Gastroesophageal sphincter (tissue), 4 donors: ENCODE measurements at places on chromosomes 3 and 15.

- H3K4me1 ChIP-seq, result no peaks in the 10 kb centered on the region
- no peak overlapping the region for H3K27ac ChIP-seq
- ATAC-seq, result no peak
- H3K4me3 ChIP-seq, result no peak overlapping the region
These were observed 11.2 kb downstream of the TMC3 start for GRCh38 chr15:81362790-81363189.

- H3K27me3 ChIP-seq, result no peaks in the 10 kb centered on the region
- no peak overlapping the region for H3K27ac ChIP-seq
- no peak overlapping the region for H3K4me3 ChIP-seq
- no peak for ATAC-seq
- H3K36me3 ChIP-seq, result no peaks in the 10 kb centered on the region
These were observed 30.8 kb upstream of the MINAR1 start for GRCh38 chr15:79401301-79401700.

- peaks cover 10% of the 10 kb centered on the region for H3K4me1 ChIP-seq
- peak overlapping the region; percentile 89 for H3K4me3 ChIP-seq
- peaks cover 34% of the 10 kb centered on the region for H3K36me3 ChIP-seq
- ATAC-seq, result no peak
These were observed 884 bp upstream of the GLYCTK start for GRCh38 chr3:52286777-52287110.

DNA sequence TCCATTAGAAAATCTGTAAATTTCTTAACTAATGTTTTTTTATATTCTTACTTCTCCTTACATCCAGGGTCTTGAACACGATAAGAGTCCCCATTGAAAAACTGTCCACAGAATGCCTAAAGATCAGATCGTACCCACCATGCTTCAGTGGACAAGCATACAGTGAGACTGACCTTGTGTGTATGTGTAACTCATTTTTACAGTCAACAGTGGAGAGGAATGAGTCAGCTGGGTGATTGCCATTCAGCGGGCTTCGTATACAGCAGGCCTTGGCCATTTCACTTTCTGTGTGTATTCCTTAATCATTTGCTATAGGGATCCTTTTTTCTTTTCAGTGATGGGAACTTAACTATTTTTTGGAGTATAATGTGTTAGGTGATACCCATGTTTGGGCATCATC lies 10.6 kb downstream of the PARP14 start:
- H3K4me1 ChIP-seq, result no peaks in the 10 kb centered on the region
- H3K27me3 ChIP-seq, result no peaks in the 10 kb centered on the region
- no peak overlapping the region for H3K27ac ChIP-seq
- no peak for ATAC-seq
- H3K36me3 ChIP-seq, result no peaks in the 10 kb centered on the region

GRCh38 chr3:112338021-112338726 lies 5.2 kb downstream of the CD200 start:
- no peak overlapping the region for H3K27ac ChIP-seq
- no peaks in the 10 kb centered on the region for H3K36me3 ChIP-seq
- H3K27me3 ChIP-seq, result peaks cover 1% of the 10 kb centered on the region
- peaks cover 9% of the 10 kb centered on the region for H3K4me1 ChIP-seq

- no peak for ATAC-seq
- H3K4me3 ChIP-seq, result no peak overlapping the region
- H3K27me3 ChIP-seq, result no peaks in the 10 kb centered on the region
- H3K4me1 ChIP-seq, result no peaks in the 10 kb centered on the region
- no peak overlapping the region for H3K27ac ChIP-seq
- H3K36me3 ChIP-seq, result no peaks in the 10 kb centered on the region
These were observed 286.4 kb downstream of the TBC1D5 start for GRCh38 chr3:17456046-17456445.

DNA sequence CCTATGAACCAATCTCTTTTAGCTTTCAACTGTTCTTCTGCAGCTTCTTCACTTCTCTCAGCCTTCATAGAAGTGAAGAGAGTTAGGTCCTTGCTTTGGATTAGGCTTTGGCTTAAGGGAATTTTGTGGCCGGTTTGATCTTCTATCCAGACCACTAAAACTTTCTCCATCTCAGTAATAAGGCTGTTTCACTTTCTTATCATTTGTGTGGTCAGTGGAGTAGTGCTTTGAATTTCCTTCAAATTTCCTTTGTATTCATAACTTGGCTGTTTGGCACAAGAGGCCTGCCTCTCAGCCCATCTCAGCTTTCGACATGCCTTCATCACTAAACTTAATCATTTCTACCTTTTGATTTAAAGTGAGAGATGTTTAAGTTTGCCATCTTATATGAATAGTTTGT lies 21.7 kb downstream of the DZIP1L start:
- no peak for ATAC-seq
- no peak overlapping the region for H3K27ac ChIP-seq
- no peaks in the 10 kb centered on the region for H3K27me3 ChIP-seq
- no peak overlapping the region for H3K4me3 ChIP-seq
- no peaks in the 10 kb centered on the region for H3K4me1 ChIP-seq

DNA sequence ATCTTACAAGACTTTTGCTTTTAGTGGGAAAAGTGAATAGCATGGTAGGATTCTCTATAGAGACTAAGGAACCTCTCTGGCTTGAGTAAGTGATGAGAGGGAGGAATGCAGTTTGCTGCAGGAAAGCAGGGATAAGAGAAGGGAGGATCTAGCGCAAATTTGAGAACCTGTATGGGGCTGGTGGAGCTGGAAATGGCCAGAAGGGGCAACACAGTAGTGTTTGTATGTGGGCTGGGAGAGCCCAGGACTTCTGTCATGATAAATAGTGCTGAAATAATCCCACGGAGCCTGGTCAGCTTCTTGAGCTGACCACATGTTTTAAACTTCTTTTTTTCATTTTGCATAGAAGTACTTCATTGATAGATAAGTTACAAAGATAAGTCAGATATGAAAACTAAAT lies 11.2 kb upstream of the SHC4 start:
- no peaks in the 10 kb centered on the region for H3K27me3 ChIP-seq

DNA sequence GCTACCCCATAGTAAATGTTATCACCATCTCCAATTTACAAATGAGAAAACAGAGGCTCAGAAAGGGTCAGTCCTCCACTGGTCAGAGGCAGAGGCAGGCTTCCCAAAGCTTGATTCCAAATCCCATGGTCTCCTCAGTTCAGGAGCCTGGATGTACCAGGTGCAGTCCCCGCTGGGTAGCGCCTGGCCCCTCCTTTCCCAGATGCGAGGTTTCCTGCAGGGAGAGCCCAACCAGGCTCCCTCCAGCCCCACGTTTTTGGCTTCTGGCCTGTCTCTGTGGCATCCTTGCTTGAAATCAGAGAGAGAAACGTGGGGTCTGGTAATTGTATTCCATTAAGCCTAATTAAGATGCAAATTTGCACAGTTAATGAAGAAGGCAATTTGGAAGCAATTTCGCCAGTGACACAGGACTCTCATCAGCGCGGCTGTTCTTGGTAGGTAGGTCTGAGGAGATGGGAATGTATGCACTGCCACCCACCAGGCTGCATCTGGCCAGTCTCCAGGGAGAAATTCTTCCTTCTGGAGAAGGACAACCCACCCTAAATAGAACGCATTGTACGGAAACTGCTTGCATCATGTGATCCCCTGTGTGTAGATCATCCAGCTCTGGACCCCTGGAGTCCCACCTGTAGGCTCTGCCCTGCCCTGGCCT lies 50.5 kb downstream of the HRH1 start:
- ATAC-seq, result no peak
- no peaks in the 10 kb centered on the region for H3K4me1 ChIP-seq
- no peaks in the 10 kb centered on the region for H3K27me3 ChIP-seq
- H3K36me3 ChIP-seq, result no peaks in the 10 kb centered on the region
- no peak overlapping the region for H3K27ac ChIP-seq
- H3K4me3 ChIP-seq, result no peak overlapping the region

GRCh38 chr3:197810901-197811300 lies 19.8 kb downstream of the LRCH3 start:
- H3K4me1 ChIP-seq, result peaks cover 63% of the 10 kb centered on the region
- no peak overlapping the region for H3K27ac ChIP-seq
- no peak for ATAC-seq

GRCh38 chr3:64502284-64502683 lies 185.5 kb downstream of the ADAMTS9 start:
- no peaks in the 10 kb centered on the region for H3K36me3 ChIP-seq
- H3K27ac ChIP-seq, result no peak overlapping the region
- no peak for ATAC-seq
- no peaks in the 10 kb centered on the region for H3K4me1 ChIP-seq
- no peak overlapping the region for H3K4me3 ChIP-seq

DNA sequence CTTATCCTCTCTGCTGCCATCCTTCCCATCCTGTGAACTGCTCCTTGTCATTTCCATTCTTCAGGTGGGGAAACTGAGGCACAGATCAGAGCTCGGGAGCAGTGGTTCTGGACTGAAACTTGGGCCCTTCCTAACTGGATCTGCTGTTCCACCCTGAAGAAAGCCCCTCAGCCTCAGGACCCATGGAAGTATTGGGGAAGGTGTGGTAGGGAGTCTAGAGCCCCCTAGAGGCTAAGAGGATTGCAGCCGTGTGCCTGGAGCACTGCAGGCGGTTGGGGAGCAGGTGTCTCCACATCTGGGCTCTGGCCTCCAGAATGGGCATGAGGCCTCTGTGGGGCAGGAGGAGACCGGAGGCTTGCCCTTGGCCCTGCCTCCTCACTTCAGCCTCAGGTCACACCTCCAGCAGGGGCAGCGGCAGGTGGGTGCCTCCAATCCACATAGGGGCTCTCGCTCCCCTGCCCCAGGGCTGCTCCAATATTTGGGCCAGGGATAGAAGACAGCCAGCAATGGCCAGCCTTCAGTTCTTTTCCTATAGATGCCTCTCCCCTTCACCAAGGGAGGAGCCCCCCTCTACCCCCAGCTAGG lies 28.1 kb downstream of the DNAJB8 start:
- no peaks in the 10 kb centered on the region for H3K4me1 ChIP-seq
- ATAC-seq, result no peak
- H3K27me3 ChIP-seq, result peaks cover 65% of the 10 kb centered on the region
- no peak overlapping the region for H3K4me3 ChIP-seq
- H3K36me3 ChIP-seq, result no peaks in the 10 kb centered on the region
- no peak overlapping the region for H3K27ac ChIP-seq

DNA sequence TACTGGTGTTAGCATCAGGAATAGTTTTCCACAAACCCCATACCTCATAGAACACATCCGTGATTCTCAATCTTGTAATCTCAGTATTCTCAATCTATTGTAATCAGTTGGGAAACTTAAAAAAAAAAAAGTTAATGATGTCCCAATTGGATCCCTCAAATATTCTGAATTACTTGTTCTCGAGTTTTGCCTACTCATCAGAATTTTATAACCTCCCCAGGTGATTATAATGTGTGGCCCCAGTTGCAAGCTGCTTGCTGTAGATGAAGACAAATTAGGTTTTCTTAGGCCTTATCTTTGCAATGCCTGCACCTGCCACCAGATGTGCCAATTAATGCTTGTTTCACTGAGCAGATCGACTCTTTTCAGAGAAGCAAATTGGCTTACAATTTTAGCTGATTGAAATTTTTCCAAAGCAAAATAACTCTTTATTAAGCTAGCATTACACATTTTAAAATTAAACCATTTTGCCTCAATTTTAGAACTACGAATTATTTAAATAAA lies 19.0 kb upstream of the DIPK2A start:
- ATAC-seq, result no peak
- no peak overlapping the region for H3K27ac ChIP-seq
- no peaks in the 10 kb centered on the region for H3K4me1 ChIP-seq
- H3K36me3 ChIP-seq, result no peaks in the 10 kb centered on the region
- no peak overlapping the region for H3K4me3 ChIP-seq
- no peaks in the 10 kb centered on the region for H3K27me3 ChIP-seq

- H3K27ac ChIP-seq, result no peak overlapping the region
- peaks cover 18% of the 10 kb centered on the region for H3K4me1 ChIP-seq
- peaks cover 59% of the 10 kb centered on the region for H3K27me3 ChIP-seq
- H3K4me3 ChIP-seq, result no peak overlapping the region
These were observed 1.4 kb downstream of the GJD2 start for GRCh38 chr15:34753236-34753894.

DNA sequence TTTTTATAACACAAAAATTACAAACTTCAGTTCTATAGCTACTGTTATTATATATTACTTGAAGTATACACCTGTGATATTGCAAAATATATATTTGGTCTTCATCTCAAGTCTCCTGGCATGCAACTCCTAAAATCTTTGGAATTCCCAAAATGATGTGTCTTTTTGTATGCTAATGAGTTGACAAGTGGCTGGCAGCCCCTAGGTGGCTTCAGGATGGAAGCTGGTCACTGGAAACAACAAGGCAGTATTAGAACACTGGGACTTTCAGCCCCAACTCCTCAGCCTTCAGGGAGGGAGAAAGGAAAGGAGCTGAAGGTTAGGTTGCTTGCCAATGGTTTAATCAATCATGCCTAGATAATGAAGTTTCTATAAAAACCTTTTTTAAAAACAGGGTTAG lies 112.0 kb downstream of the SCAPER start:
- H3K36me3 ChIP-seq, result peaks cover 51% of the 10 kb centered on the region
- no peak overlapping the region for H3K27ac ChIP-seq
- H3K4me1 ChIP-seq, result no peaks in the 10 kb centered on the region

DNA sequence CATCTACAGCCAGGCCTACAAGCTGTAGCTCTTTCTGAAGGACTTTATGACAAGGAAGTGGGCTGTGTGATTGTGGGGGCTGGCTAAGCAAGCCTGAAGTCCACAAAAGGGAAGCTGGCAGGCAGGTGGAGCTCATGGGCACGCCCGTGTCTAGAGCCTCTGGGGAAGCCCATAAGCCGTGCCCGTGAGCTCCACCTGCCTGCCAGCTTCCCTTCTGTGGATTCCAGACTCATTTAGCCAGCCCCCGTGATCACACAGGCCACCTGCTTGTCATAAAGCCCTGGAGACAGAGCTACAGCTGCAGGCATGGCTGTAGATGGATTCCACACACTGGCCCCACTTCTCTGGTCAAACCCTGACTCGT lies 15.2 kb downstream of the EFCC1 start:
- H3K27me3 ChIP-seq, result no peaks in the 10 kb centered on the region
- H3K36me3 ChIP-seq, result no peaks in the 10 kb centered on the region
- no peak overlapping the region for H3K4me3 ChIP-seq

- no peaks in the 10 kb centered on the region for H3K4me1 ChIP-seq
- H3K27me3 ChIP-seq, result peaks cover 5% of the 10 kb centered on the region
- H3K27ac ChIP-seq, result no peak overlapping the region
These were observed 13.9 kb upstream of the HES1 start for GRCh38 chr3:194121891-194122631.

GRCh38 chr3:88059380-88060170 lies 520 bp downstream of the ZNF654 start:
- peaks cover 5% of the 10 kb centered on the region for H3K36me3 ChIP-seq
- peak; percentile 2 for ATAC-seq
- no peaks in the 10 kb centered on the region for H3K27me3 ChIP-seq
- H3K4me3 ChIP-seq, result peak overlapping the region; percentile 76
- H3K4me1 ChIP-seq, result peaks cover 7% of the 10 kb centered on the region

DNA sequence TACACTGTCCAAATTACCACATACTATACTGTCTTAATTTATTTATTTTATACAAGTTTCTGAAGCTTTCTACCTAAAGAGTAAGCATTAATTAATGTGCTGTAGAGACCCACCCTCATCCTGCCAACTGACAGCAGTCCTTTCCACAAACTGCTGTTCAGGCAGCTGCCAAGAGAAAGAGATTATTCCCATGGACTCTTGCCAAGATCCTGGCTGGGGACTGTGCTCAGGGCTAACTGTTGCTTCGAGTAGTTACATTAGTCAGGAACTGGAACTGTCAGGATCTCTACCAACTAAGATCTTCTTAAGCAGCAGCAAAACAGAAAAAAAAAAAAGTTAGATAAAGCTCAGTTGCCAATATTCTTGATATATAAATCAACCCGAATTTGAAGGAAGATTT lies 398.8 kb downstream of the MECOM start:
- H3K4me1 ChIP-seq, result no peaks in the 10 kb centered on the region
- no peaks in the 10 kb centered on the region for H3K27me3 ChIP-seq
- H3K27ac ChIP-seq, result no peak overlapping the region
- ATAC-seq, result no peak
- H3K4me3 ChIP-seq, result no peak overlapping the region

GRCh38 chr3:24263069-24263668 lies 231.5 kb downstream of the THRB start:
- H3K36me3 ChIP-seq, result no peaks in the 10 kb centered on the region
- no peak for ATAC-seq
- no peak overlapping the region for H3K27ac ChIP-seq
- no peak overlapping the region for H3K4me3 ChIP-seq
